ENCODE measurements at places on chromosomes 12 and 14.

- no peak for DNase-seq
These were observed 395.8 kb upstream of the FBXO33 start for GRCh38 chr14:39827901-39828655.

DNA sequence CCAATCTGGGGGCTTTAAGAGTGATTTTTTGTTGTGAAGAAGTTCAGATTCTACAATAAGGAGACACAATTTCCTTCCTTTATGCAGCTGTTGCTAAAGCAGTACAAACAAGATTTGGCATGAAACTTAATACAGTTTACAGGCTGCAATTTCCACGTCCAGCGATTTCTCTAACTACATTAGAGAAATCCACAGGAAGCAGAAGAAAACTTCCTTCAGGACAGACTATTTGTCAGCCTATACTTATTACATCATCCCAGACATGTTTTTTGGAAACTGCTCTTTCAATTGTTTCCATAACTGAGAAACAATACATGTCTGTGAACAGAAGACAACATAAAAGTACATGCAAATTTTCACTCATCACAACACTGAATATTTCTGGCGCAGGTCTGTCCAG, 204.3 kb downstream of the TTC7B start:
- DNase-seq, result no peak

- no peak for DNase-seq
These were observed 4.6 kb downstream of the AQP2 start for GRCh38 chr12:49954863-49955830.

GRCh38 chr14:73725116-73726024, 11.2 kb upstream of the PNMA1 start:
- DNase-seq, result no peak

DNA sequence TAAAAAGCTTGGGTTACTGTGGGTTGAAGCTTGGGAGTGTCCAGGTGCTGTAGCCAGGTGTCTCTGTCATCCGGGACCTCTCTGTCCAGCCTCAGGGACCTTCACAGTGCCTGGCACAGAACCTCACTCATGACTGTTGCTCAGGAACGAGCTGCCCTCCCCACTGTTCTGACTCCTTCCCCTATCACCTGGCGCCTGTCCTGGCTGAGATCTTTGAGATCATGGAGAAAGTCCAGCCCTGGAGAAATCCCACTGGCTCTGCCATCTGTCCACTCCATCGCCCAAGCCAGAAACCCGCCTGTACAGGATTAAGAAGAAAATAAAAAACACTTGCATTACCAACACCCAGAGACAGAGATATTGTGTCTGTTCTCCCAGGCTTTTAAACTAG, 53.5 kb downstream of the DGLUCY start:
- DNase-seq, result no peak
